ENCODE measurements at places on chromosomes 13 and 19.

- DNase-seq, result no peak
These were observed 39.1 kb upstream of the IL17D start for GRCh38 chr13:20664351-20664750.

DNA sequence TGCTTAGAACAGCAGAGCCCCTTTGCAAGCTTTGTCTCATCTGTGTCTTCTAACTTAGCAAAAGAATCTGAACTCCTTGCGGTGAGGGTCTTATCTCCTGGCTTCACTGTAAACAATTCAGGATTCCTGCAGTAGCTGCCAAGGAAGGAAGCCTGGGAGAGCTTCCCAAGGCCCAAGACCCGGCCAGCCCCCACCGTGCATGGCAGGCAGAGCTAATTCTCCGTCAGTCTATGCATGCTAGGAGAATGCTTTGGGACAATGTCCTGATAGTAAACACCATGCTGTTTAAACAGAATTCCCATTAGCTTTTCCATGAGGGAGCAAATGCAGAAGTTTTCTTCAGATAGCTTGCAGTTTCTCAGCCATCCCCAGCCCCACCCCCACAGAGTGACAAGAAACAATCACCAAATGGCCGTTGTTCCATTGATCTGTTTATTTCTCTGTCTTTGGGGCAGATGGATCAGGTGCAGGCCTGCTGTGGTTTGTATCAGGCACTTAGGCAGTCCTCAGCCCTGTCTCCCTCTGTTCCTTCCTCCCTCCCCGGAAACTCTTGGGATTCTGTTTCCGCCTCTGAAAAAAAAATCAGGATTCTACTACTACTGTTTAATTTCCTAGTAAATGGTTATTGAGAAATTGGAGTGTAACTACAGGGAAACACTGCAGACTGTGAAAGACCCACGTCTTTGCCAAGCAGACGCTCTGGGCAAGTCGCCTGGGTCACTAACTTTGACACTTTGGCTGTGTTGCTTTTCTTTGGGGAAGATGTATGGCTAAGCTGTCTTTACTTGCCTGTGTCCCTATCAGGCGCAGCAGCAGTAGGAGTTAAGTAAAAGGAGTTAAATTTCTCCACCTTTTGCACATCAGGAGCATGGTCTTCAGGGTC is 40.7 kb upstream of the SPATA13 start:
- DNase-seq, result no peak

- DNase-seq, result no peak
These were observed 299.3 kb upstream of the SLITRK6 start for GRCh38 chr13:86098511-86098910.

DNA sequence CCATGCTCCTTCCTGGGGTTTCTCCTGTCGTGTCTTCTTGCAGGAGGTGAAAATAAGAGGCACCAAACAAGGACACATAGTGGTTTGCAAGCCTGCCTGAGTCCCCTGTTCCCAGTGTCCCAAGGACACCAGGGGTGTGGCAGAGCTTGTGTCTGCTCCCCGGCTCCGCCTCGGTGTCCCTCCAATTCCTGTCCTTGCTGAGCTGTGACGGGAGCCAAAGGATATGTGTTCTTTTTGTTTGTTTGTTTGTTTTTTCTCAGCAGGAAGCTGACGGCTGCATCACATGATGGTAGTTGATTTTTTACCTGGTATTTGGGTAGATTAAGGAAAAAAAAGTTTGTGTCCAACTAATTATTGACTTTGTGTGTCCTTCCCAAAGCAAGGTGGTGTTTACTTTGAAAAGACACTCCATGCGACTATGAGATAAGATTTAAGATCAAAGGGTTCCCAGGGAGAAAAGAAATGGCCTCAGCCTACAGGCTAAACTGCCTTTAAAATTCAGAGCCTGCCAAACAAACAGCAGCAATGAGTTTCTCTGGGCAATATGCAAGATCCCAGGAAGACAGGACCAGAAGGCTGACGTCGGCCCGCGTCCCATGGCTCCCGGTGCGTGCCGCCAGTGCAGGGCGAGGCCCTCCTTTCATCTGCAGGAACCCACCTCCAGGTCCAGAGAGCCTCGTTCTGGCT is 50.8 kb upstream of the XPO4 start:
- DNase-seq, result no peak

GRCh38 chr13:53198017-53198416 is 169.4 kb downstream of the OLFM4 start:
- DNase-seq, result no peak

GRCh38 chr13:98966019-98966418 is 11.8 kb downstream of the DOCK9 start:
- no peak for DNase-seq

DNA sequence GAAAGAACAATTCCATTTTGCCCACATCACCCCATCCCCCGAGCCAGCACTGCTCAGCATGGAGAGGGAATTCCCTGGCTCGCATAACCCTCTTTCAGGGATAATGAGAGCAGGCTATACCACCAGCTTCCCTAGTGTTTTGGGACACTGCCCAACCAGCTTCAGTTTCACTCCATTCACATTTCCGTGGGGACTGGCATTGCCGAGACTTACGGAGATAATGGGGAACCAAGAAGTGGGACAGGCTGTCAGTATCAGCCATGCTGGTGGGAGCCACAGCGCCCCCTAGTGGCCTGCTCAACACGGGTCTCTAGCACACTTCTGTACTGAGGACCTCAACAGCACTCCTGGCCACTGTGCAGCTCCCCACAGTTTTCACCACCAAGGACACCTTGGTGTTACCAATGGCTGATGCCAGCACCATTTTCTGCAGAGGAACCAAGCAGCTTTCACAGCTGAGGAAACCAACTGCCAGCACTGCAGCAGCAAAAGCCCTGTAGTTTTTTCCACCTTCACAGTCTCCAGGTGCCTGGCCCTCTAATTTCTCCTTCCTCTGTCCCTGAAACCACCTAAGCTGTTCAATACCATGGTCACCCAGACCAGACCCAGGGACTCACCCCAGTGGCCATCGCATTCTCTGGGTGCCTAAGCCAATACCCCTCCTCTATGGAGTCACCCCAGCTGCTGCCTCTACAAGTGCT is 23.7 kb downstream of the SLC6A16 start:
- DNase-seq, result peak; percentile 88

GRCh38 chr19:47720669-47721422 is 7.6 kb downstream of the EHD2 start:
- no peak for DNase-seq

DNA sequence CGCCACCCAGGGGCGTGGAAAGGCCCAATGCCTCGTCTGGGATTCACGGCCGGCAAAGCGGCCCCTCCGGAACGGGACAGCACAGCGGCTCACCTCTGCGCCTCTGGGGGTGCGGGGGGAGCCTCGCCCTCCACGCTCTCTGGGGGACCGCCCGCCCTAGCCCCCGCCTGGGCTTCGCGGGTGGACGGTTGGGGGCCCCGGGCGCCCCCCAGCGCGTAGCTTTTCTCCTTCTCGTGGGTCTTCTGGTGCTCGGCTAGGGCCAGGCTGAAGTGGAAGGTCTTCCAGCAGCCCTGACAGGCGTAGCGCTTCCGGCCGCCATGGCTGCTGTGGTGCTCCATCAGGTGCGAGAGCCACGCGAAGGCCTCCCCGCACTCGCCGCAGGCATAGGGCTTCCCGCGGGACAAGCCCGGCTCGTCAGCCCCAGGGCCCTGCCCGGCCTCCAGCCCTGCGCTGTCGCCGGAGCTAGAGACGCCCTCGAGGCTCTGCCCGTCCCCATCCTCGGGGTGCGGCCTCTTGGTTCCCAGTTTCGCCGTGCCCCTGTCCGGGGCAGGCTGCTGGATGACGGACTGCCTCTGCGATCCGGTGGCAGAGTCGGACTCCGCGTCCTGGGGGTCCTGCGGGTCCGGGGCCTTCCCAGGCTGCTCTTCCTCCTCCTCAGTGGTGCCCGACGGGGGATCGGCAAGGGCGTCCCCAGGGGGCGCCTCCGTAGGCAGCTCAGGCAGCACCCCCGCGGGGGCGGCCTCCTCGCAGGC is 13.3 kb downstream of the ZSCAN18 start:
- DNase-seq, result no peak

DNA sequence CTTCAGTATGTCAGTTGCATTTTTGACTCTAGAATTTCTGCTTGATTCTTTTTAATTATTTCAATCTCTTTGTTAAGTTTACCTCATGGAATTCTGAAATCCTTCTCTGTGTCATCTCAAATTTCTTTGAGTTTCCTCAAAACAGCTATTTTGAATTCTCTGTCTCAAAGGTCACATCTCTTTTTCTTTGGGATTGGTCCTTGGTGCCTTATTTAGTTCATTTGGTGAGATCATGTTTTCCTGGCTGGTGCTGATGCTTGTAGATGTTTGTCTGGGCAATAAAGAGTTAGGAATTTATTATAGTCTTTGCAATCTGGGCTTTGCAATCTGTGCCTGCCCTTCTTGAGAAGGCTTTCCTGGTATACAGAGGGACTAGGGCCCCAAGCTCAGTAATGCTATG is 18.5 kb upstream of the KBTBD7 start:
- DNase-seq, result no peak

- DNase-seq, result no peak
These were observed 408.2 kb downstream of the COG6 start for GRCh38 chr13:40063703-40064102.

- no peak for DNase-seq
These were observed 39.6 kb downstream of the COL4A2 start for GRCh38 chr13:110346661-110347067.

- DNase-seq, result no peak
These were observed 32.0 kb downstream of the CCDC8 start for GRCh38 chr19:46381346-46381745.

DNA sequence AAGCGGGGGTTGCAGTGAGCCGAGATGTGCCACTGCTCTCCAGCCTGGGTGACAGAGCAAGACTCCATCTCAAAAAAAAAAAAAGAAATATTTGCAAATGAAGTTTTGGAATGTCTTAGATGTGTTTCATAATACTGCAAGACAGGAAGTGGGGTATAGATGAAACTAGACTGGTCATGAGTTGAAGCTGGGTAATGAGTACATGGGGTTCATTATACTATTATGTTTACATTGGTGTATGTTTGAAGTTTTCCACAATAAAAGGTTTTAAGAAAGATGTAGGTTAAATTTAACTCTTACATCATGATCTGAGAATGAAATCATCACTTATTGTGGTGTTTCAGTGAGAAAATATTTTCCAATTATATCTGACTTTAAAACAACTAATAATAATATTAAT is 19.0 kb downstream of the FNDC3A start:
- DNase-seq, result no peak

DNA sequence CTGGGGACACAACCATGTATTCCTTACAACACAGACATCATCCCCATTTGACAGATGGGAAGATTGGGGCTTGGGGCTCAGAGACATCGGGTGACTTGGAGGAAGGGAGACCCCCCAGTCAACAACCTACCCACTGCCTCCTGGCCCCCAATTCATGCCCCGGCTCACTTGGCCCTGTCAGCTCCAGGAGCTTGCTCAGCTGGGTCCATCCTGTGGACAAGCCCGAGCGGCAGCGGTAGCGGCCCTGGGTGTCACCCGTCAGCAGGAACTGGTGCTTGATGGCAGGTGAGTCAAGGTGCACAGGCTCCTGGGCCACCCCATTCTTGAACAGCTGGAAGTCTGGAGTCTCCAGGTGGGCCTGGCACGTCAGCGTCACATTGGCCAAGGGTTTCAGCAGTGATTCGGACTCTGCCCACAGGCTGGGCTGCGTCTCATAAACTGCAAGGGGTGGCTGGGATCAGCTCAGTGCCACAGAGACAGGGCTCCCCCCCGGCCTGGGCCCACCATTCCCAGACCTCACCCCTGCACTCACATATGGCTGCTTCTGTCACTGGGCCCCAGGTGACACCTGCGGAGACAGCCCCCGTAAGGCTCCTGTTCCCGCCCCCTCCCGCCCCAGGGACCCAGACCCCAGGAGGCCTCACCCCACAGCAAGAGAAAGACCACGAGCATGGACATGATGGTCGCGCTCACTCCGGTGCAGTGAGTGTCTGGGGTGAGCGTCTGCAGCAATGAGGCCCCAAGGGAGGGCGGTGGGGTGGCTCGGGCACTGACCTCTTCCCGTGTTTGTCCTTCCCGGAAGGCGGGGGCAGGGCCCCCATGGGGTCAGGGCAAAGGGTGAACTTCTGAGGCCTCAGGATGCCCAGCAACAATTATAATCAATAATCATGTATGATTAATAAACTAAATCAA is at the start of gene A1BG:
Gene A1BG (minus strand): TSS at position 733 of the 912 bp plus-strand sequence. CDS start 55 bp downstream, at position 678.
- peak; percentile 37 for DNase-seq

- no peak for DNase-seq
These were observed 8.1 kb upstream of the SERPINE3 start for GRCh38 chr13:51331354-51331861.

GRCh38 chr13:51097353-51098043 is 13.6 kb downstream of the C13orf42 start:
- DNase-seq, result no peak

DNA sequence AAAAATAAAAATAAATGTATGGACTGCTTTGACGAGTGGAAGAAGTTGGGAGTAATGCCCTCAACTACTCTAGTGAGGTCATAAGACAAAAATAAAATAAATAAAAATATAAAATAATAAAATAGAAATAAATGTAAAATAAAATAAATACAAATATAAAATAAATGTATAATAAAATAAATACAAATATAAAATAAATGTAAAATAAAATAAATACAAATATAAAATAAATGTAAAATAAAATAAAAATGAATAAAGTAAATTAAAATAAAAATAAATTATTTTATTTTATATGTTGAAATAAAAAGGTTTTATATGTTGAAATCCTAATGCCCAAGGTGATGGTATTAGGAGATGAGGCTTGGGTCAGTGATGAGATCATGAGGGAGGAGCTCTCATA is 20.1 kb upstream of the IGSF23 start:
- DNase-seq, result no peak

GRCh38 chr19:5052945-5053485 is 84.1 kb downstream of the KDM4B start:
- no peak for DNase-seq

- peak; percentile 73 for DNase-seq
These were observed 7.3 kb downstream of the RPS16 start for GRCh38 chr19:39428283-39429112.

DNA sequence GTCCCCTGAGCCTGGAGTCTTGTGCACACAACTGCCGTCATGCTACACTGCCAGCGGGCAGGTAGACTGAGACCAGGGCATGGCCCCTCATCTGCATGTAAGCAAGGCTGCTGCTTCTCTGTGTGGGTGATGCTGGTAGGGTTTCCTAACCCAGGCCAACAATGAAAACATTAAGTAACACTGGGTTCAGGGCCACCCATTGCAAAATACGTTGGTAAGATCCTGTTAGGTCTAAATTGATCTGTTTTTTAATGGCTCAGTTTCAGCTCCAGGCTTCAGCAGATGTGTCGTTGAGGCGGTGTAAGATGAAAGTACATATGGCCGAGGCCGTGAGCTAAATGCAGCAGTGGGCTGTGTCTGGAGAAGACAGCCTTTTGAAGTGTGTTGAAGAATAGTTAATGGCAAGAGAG is 383.4 kb downstream of the IRS2 start:
- DNase-seq, result no peak
